Heart left ventricle (tissue), 16 donors: ENCODE measurements at places on chromosomes 3 and 15.

GRCh38 chr15:63038926-63039673, 3.4 kb upstream of the TPM1 start:
- DNase-seq, result no peak

GRCh38 chr3:181455276-181455675, 256.4 kb upstream of the SOX2 start:
- no peak for DNase-seq

DNA sequence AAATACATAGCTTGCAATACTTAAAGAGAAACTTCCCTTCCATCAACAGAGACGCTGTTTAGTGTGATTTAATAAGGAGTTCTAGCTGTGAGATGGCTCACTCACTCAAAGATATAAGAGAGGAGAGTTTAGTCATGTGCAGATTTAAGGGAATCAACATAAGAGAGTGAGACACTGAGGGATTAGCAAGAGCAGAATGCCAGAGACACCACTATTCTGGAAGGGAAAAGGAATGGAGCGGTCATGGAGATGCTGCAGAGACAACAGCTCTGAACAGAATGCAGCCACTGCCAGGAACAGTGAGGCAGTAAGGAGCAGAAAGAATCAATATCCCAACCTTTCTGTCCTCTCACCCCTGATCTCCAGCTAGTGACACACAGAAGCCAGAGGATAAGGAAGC, 248.8 kb downstream of the MBNL1 start:
- DNase-seq, result no peak

DNA sequence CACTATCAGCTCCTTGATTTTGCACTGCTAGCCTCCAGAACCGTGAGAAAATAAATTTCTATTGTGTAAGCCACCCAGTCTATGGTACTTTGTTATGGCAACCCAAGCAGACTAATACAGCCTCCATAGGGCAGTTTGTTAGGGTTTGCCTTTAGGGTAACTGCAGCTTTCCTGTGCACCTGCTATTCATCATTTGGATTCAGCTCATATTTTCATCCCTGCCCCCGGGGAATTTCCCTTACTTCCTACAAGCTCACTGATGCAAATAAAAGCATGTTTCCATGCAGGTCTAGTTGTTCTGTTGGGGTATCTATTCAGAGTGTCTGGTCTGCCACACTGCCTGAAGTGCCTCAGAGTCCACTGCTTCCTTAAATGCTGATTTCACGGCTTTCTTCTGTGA, 48.6 kb upstream of the ATOSA start:
- DNase-seq, result no peak

DNA sequence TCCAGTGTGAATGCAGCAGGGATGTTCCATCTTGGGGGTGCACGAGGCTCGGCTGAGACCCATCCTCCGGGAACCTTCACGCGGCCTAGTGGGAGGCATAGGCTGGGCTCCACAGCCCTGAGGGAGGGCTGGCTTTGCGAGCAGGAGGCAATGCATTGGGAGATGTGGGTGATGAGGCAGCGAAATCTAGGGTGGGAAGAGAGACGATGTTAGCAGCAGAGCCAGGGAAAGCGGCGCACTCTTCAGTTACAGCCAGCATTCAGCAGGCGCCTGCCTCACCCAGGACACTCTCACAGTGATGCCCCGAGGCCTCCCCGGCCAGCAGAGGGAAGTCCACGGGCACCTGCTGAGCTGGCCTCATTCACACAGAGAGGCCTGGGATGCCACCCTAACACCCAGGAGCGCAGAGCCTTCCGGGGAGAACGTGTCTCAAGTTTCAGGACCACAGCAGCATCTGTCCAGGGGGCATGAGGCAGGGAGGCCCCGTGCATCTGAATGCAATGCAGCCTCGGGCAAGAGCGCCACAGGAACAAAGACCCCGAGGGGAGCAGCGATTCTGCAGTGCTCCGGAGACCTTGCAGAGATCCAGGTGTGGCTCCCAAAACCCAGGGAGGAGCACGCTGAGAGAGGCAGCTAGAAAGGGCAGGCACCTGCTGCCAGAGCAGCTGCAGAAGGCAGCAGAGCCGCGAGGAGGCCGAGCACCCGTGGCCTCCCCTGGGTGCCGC, 102.4 kb downstream of the NUP210 start:
- DNase-seq, result no peak

- no peak for DNase-seq
Measured at GRCh38 chr3:78917536-78917935, 850.3 kb downstream of the ROBO1 start.

GRCh38 chr3:15387735-15388134, 39.6 kb downstream of the METTL6 start:
- no peak for DNase-seq

- no peak for DNase-seq
Measured at GRCh38 chr3:72116226-72116625, 331.3 kb upstream of the PROK2 start.

GRCh38 chr15:63497642-63498467, 6.5 kb upstream of the USP3 start:
- peak; percentile 55 for DNase-seq

DNA sequence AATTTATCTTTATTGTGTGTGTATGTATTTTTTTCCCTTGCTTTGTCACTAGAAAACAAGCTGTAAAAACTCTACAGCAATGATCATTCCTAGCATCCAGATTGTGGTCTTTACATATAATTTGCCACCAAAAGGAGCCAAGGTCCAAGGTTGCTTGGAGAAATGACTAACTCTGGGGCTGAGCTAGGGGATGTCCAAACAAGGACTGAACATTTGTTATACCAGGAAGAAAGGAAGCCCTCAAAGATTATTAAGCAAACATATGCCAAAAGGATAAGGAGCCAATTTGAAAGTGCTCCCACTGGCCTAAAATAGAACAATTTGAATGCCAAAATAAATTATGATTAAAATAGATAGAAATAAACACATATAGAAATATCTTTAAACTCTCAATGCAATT, 293.3 kb downstream of the ZIC1 start:
- no peak for DNase-seq

DNA sequence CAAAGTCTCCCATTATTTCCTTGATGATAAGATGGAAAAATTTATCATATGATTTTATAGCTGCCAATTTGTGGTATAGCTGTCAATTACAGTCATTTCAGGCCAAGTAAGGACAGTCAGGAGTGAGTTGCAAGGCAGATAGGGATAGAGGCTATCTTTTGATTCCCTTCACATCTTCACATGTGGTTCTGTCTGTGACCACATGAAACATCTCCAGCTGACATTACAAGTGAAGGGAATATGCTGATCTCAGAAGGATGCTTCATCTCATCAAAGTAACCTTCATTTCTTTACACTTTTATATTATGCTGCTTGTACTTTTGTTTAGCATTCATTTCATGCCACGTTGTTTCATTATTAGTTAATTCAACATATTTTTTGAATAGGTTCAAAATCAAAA, 136.9 kb upstream of the CFAP20DC start:
- DNase-seq, result no peak

DNA sequence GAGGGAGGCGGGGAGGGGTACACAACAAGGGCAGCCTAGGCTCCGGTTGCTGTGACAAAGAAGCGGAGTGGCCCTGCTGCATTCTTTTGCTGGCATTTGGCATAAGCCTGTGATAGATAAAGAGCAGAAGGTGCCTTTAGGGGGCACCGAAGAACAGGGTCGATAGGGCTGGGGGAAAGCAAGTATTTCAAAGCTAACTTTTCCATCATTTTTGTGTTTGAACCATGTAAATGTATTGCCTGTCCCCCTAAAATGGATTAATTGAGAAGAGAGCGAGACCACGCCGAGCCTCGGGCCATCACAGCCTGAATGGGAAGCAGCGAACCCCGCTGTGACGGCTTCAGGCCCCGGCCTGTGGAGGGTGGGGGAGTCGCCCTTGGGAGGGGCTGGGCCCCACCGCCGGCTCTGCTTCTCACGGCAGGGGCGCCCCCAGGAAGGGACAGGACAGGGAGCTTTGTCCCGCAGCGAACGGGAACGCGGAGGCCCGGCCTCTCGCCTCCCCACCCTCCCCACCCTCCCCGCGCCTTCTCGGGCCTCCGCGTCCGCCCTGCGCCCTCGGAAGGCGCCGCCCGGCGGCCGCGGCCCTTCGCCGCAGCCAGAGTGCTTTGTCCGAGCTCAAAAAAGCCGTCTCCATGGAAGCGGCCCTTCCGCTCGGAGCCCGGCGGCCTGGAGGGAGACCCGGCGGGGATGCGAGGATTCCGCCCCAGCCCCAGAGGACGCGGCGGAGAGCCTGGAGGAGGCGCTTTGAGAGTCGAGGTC, 32.4 kb upstream of the ALDH1L1 start:
- DNase-seq, result peak; percentile 58

GRCh38 chr3:194935061-194935460, 249.4 kb downstream of the FAM43A start:
- DNase-seq, result peak; percentile 64

DNA sequence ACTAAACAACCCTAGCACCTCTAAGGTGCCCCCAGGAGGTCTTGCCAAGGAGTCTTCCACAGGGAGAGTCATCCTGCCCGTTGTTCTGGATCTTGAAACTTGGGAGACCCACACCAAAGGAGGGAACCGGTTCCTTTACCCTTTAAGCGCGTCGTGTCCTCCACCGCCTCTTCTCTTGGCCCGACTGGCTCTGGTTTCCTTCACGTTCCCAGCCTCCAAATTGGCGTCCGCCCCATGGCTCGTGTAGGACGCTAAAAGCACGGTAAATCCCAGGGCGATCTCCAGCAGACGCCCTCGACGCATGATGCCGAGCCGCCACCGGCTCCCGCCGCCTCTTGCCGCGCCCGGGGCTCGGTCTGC, 1.1 kb downstream of the FBN1 start:
- DNase-seq, result peak; percentile 33

DNA sequence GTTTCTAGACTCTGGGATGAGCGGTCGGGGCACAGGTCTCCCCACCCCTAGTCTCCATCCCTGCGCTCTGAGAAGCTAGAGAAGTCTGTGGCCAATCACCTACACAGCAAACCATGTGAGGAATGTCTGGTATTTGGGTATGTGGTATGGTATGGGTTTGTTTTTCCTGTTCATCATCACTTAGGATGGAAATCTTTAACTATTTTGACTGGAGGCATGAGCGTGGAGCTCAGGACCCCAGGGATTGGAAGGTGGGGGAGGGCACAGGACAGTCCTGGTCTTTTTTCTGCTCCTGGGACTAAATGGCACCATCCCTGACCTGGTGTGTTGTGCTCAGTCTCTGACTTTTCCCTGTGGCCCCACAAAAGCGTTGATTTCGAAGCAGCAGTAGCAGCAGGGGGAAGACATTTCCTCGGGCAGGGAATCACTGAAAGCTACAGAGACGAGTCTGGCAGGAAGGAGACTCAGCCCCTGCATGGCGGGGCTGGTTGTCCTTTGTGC, 191.7 kb upstream of the TPM1 start:
- no peak for DNase-seq

DNA sequence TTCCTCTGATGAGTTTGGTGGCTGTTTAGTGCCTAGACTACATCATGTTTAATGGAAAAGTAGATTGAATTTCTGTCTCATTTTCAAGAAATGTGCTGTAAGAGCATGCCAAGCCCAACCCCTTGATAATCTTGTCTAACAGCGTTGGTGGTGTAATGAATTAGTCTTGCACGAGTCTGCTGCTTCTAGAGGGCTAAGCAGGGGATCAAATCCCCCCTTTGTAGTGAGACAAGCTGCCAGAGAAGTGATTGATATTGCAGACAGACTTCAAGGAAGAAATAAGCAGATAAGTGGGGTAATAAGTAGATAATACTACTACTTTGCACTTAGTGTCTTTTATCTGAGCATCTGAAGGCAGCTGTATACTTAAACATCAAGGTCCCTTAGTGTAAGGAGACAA, 141.4 kb downstream of the TP63 start:
- no peak for DNase-seq

DNA sequence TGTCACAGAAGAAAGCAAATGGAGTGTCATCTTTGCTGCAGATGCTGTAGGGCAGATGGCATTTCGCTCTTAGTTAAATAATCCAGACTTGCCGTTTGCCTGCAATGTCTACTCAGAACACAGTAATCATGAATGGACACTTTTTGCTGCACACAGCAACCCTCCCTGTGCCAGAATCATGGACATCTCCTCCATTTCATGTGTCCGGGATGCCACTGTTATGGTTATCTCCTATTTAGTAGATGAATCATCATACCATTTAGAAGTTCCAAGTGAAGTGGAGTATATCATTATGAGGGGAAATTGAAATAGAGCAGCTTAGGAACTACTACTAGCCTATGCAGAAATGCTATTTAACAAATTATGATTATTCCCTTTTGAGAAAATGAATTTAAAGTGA, 118.5 kb downstream of the DUT start:
- DNase-seq, result no peak
